ENCODE measurements at places on chromosomes 4 and X. TPM values are rescaled to one million over a fixed set of nuclear protein-coding genes. Genes with fewer than 3 reads are reported as not detected.

CT45A2 gene
- not detected for total RNA-seq

GRCh38 chrX:29082558-29082957 is 495.3 kb downstream of the IL1RAPL1 start:
- no peak for DNase-seq

DNA sequence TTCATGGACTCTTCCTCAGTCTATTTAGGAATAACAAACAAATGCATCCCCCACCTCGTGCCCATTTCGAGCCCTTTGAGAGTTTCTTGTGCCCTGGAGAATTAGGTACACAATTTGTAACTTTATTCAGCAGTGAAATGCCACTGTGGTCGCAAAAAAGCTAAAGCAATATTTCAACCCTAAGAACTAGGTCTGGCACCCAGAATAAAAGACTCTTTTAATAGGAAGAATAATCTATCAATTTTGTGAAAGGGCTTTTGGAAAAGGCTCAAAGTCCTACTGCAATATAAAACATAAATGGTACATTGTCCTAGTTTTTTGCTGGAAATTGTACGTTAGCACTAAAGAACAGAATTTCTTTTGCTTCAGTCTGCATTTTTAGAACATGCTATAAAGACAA is 304.6 kb upstream of the TENM3 start:
- no peak for DNase-seq

DNA sequence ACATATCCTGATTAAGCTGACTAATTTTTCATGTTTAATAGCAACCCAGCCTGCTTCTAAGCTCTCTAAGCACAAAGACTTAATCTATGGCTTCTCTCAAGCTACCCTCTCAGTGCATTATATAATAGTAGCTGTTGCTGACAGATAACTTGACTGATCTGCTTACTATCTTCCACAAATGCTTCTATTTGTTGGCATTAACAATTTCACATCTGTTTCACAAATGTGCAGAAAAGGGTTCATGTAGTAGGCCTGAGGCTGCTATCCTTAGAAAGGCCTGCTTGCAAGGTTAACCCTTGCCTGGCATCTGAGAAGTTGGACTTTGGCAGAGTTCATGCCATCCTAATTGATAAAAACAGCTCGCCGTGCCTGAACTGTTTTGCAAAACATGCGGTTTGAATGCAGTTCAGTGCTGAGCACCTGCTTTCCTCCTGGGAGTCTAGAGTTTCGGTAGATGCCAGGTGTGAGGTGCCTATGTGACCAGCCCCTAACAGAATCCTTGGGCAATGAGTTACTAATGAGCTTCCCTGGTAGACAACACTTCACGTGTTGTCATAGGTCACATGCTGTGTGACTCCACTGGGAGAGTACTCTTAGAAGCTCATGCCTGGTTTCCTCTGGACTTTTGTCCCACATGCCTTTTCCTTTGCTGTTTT is 68.4 kb downstream of the NSG1 start:
- no peak for DNase-seq

DNA sequence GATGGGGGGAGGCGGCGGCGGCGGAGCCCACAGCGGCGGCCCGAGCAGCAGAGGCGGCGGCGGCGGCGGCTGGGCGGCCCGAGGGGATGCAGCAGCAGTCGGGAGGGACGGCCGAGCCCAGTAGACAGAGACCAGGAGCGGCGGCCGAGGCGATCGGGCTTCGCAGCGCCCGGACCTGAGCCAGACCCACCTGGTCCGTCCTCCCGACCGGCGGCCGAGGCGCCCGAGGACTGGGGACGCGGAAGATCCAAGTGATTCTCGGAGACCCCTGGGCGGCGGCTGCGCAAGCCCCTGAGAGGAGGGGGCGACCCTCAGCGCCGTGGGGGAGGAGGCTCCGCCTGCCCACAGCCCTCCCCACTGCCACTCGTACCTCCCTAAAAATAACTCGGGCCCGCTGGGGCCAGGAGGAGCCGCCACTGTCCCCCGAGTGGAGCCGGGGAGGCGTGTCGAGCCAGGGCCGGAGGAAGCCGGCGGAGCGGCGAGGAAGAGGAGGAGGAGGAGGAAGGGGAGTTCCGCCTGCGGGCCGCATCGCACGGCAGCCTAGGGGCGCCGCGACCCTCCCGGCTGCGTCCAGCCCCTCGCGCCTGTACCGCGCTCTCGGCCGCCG is 608 bp downstream of the RAPGEF2 start:
- peak; percentile 63 for DNase-seq

- DNase-seq = peak; percentile 13
Measured at GRCh38 chrX:9670136-9670814, 95.4 kb downstream of the GPR143 start.
